ENCODE measurements at places on chromosomes 6 and 20. TPM values are rescaled to one million over a fixed set of nuclear protein-coding genes. Genes with fewer than 3 reads are reported as not detected.

GRCh38 chr6:15266423-15266996, 20.6 kb downstream of the JARID2 start:
- H3K36me3 ChIP-seq: no peaks in the 10 kb centered on the region
- DNase-seq: no peak
- no peak overlapping the region for H3K27ac ChIP-seq
- peaks cover 56% of the 10 kb centered on the region for H3K4me1 ChIP-seq
- no peaks in the 10 kb centered on the region for H3K27me3 ChIP-seq

DNA sequence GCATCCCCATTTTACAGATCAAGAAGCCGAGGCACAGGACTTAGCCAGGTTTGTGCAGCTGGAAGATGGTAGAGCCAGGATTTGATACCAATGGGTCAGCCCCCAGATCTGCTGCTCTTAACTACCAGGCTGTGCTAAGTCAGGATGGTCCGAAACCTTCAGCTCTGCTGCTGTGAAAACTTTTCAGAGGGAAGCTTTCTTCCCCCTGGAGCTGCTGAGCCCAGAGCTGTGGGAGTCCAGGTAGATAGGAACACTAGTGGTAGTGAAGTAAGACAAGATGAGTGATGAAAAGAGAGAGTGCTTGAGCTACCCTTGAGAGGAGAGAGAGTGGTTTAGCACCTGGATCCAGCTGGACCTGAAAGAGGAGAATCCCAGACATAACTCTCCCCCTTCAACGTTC, 230.8 kb downstream of the CDH4 start:
- H3K4me1 ChIP-seq: no peaks in the 10 kb centered on the region
- H3K4me3 ChIP-seq: no peak overlapping the region

GRCh38 chr6:41602864-41603608, 35.2 kb upstream of the MDFI start:
- H3K36me3 ChIP-seq: peaks cover 18% of the 10 kb centered on the region
- peak; percentile 81 for DNase-seq
- peaks cover 2% of the 10 kb centered on the region for H3K27me3 ChIP-seq

- H3K36me3 ChIP-seq: no peaks in the 10 kb centered on the region
- H3K27ac ChIP-seq: no peak overlapping the region
- peaks cover 9% of the 10 kb centered on the region for H3K4me1 ChIP-seq
These were observed 32.7 kb downstream of the TOX2 start for GRCh38 chr20:43947316-43947710.

DNA sequence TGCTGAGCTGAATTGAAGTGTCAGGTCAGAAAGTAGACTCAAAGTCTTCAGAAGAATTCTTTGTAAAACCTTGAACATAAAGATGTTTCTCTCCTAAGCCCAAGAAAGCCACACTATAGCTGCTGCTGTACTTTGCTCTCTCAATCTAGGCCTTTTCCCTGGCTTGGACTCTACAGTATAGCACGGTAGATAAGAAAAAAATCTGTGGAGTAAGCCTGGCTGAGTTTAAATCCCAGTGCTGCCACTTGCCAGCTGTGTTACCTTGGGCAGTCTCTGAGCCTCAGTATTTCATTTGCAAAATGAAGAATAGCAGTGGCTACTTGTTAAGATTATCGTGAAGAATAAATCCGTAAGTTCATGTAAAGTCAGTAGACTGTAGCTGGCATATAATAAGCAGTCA, 53.3 kb upstream of the UFL1 start:
- H3K27me3 ChIP-seq: no peaks in the 10 kb centered on the region
- no peaks in the 10 kb centered on the region for H3K36me3 ChIP-seq
- H3K4me3 ChIP-seq: no peak overlapping the region
- no peaks in the 10 kb centered on the region for H3K4me1 ChIP-seq

DNA sequence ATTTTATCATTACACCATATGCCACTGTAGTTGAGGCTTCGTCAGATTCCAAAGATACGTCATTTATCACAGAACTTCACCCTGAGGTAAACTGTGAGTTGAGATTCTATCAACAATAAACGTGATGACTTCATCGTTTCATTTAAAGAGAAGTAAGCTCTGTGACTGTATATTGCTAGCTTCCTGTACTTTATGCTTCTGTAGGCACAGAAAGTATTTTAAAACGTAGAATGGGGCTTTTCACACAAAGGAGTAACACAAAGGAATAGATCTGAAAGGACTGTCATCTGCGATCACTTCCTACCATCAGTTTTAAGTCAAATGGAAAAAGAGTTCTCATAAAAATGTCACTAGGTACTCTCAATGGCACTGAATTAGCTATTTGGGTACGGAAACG, 234.4 kb upstream of the MCHR2 start:
- peaks cover 5% of the 10 kb centered on the region for H3K4me1 ChIP-seq
- H3K27ac ChIP-seq: no peak overlapping the region
- no peaks in the 10 kb centered on the region for H3K36me3 ChIP-seq
- H3K27me3 ChIP-seq: no peaks in the 10 kb centered on the region

The CST7 gene
- total RNA-seq: not detected

The PGC gene
- total RNA-seq: not detected

The ERVFRD-1 gene
- total RNA-seq: not detected

The HLA-DQA2 gene
- total RNA-seq: 12.5 TPM

All from suprapubic skin (tissue), 4 donors.